ENCODE measurements at places on chromosomes 6 and 20.

DNA sequence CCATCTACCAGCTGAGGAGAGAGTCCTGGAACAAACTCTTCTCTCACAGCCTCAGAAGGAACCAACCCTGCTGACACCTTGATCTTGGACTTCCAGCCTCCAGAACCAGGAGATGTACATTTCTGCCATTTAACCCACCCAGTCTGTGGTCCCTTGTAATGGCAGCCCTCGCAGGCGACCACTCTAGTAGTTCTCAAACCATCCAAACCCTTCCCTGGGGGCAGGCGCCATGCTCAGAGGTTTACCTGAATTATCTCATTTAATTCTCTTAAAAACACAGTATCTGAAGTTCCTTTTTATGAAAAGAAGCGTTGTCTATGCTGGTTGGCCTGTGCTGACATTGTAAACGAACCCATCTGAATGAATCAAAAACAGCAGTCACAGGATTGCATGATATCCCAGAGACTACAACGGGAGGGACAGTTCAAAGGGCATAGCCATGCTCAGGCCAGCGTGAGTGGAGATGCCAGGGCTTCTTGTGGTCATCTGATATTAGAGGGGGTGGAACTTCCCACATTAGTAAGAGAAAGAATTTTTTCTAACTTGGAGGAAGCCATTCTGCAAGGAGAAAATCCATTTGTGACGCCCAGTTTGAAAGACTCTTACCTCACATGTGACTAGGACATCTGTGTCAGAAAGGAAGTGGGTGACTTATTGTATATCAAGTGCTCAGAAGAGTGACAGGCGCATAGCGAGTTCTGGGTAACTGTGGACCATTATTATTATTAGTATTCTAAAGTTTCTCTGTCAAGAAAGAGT, 17.2 kb upstream of the TAGAP start:
- peak; percentile 76 for DNase-seq

- DNase-seq = no peak
Observed at GRCh38 chr6:53828966-53829697, 34.3 kb downstream of the LRRC1 start.

DNA sequence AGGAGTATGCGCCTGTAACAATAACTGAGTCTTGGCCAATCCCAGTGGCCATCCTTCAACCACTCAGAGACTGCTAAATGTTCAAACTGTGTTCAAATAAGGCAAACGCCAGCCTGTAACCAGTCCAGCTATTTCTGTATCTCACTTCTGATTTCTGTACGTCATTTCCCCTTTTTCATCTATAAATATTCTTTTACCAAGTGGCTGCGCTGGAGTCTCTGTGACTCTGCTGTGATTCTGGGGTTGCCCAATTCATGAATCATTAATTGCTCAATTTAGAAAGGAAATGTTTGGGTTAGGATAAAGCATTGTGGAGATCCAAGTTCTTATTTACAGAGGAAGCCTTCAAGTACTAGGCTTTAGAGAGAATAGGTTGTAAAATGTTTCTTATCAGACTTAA, 89.8 kb upstream of the UST start:
- DNase-seq = no peak

DNA sequence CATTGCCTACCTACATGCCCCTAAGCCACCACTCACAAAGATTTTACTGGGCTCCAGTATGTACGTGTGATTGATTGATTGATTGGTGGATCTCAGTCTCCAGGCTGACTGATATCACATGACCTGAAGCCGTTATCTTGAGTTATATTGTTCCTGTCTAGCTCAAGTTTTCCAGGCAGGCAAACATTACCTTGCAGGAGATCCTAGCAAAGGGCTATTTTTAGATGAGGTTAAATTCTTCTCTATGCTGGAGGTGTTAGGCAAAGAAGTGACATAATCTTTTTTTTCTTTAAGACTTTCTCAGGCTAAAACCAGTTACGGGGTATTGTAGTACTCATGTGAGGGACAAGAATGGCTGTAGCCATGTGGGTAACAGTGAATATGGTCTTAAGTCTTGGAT, 125.2 kb downstream of the DOK5 start:
- DNase-seq = no peak

All from activated CD4-positive, alpha-beta T cell treated with anti-CD3 and anti-CD28 coated beads, Interleukin-2, Interleukin-4, amounts not matched to agents 100 ng/mL and 50 ng/mL, durations not matched to agents 16 hours and 8 hours (primary cell).